ENCODE measurements at places on chromosomes 3 and 15.

- no peak for DNase-seq
Measured at GRCh38 chr3:40200692-40201316, 108.7 kb upstream of the EIF1B start.

GRCh38 chr15:42836251-42836650 is 84.3 kb downstream of the TTBK2 start:
- no peak for DNase-seq

DNA sequence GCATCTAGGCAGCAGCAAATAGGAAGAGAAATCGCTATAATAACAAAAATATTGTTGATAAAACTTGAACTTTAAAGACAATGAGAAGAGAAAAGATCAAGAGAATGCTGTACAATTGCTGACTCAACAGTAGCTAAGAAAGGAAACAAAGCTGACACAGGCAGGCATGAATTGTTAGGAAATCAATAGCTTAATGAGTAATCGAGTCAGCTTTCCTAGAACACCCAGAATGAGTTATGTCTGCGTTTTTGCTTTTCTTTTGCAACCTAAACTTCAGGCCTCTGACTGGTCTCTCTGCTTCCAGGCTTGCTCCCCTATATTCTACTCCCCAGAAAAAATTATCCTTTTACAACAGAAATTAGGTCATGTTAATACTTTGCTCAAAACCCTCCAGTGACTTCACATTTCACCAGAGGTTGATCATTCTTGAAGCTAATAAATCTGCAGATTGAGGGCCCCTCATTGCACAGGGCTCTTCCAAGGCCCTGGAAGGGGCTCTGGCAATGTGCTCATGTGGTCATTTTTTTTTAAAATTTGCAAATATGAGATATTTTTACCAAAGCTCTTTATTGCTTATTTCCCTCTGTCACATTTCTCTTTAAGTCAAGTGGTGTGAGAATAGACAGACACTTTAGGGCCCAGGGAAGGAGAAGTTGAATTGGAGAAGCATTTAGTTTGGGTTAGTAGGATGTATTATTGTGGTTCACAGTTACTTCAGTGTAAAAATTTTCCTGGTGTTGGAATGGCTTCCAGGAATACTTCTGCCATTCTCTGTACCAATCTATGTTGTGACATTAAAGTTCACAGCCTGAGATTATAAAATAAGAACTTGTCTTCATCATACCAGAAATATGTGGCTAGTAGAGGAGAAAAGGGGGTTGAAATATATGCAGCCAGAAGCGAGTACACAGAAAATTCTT is 116.3 kb downstream of the TMCO5A start:
- DNase-seq: no peak

- no peak for DNase-seq
Measured at GRCh38 chr15:80533790-80534333, 129.7 kb downstream of the ARNT2 start.

DNA sequence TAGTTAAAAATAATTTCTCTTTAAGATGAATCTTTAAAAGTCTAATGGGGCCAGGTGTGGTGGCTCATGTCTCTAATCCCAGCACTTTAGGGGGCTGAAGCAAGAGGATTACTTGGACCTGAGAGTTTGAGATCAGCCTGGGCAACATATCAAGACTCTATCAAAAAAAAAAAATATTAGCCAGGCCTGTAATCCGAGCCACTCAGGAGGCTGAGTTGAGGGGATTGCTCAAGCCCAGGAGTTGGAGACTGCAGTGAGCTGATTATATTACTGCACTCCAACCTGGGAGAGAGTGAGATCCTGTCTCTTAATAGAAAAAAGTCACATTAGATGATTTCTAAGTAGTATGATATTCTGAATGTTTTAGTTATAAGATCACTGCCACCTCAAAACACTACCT is 322.0 kb upstream of the MANF start:
- no peak for DNase-seq

GRCh38 chr3:101216710-101217465 is 103.5 kb downstream of the IMPG2 start:
- DNase-seq: no peak

DNA sequence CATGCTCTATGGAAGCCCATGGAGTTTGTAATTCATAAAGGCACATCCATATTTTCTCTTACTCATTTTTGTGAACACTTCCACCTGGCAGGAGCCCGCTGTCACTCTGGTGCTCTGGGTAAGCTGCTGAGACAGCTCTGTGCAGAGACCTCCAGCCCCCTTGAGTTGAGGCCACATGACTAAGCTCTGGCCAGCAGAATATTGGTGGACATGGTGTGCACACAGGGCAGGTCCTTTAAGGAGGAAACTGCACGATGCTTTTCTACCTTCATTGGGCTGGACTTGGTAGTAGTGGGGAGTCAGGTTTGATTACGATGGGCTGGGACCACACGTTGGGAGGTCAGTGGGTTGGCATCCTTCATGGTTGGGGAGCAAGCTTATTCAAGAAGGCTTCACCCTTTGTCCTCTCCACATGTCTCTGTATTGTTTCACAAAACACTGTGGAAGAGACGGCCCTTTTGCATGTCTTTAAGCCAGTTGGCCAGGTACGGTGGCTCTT is 29.0 kb downstream of the CCNB2 start:
- DNase-seq: no peak

- peak; percentile 81 for DNase-seq
Measured at GRCh38 chr3:132352556-132353143, 35.4 kb downstream of the ACP3 start.

GRCh38 chr3:136311968-136312367 is 61.8 kb downstream of the PCCB start:
- no peak for DNase-seq

DNA sequence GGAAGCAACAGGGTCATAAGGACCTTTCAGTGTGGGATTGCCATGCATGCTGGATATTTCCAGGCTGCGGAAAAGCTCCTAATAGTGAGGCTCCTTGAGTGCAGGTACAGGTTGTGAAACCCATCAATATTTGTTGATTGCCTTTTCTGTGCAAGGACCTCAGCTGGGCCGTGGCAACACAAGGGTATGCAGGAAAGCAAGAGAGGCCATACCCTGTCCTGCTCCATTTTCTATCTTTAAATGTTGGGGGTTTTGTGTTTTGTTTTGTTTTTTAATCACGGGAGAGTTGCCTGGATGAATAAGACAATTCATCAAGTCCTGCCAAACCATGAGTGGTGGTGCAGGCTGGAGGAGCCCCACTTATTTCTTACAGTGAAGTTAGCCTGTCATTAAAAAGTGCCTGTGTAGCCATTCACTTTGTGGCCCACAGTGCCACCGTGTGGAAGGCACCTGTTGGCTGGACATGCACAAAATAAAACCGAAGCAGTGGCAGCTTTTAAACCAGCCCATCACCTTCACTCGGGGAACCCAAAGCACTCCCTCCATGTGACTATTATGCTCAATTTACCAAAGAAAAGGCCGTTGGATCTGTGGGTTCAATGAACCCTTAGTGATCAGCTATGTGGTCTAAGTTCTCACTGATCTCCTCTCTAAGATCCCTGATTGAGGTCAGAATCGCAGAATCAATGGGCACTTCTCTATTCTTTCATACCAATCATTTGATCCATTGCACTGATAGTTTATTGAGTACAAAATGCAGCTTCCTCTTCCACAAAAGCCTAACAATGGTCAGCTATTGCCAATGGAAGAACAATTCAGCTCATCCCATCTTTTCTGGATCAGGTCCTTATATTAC is 42.2 kb downstream of the CLDN18 start:
- no peak for DNase-seq

- no peak for DNase-seq
Measured at GRCh38 chr15:22930782-22931484, 49.2 kb downstream of the CYFIP1 start.

GRCh38 chr3:11140030-11140712 is 14.1 kb upstream of the HRH1 start:
- no peak for DNase-seq

- DNase-seq: no peak
Measured at GRCh38 chr15:94457661-94458060, 226.3 kb downstream of the MCTP2 start.

DNA sequence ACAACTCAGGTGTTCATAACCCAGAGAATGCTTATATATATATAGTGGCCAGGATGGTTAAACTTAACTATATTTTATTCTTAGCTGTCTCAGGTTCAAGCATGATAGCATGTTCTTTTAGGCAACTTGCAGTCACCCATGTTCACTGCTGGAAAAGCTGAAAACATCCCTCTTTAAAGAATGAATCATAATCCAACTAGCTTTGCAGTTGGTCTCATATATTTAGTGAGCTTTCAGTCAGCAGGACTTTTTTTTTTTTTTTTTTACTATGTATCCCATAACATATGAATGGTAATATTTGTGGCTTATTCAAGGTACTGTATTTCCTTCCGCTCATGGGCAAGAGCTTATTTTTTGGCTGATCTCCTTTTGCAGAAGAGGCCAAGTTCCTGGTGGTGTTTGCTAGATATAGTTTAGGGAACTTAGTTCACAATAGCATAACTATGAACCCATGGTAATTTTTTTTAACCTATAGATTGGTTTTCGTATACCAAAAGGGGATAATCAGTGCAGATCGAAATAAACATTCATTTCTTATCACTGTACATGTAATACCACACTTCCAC is 77.6 kb downstream of the CMSS1 start:
- DNase-seq: no peak

- DNase-seq: no peak
Measured at GRCh38 chr3:125179884-125180240, 32.7 kb downstream of the SLC12A8 start.
